ENCODE measurements at places on chromosomes 7 and 10.
A peak's percentile ranks its signal among the peaks of the same experiment; 100 is the strongest.

DNA sequence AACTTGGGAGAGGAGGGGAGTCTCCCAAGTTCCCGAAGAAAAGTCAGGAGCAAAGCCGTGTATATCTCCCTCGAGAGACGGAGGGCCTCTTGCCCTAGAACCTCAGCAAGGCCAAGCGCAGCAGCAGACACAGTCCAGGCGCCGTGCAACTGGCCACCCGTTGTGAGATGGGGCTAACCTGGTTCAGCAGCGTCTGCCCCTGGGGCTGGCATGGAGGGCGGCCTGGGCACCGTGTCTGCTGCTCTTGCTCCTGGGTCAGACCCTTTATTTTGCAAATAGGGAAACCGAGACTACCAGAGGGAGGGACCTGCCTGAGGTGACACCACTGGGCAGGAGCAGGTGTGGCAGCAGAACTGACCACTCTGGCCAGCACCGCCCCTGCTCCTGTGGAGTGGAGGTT, 13.4 kb downstream of the ATP5MF start:
- no peak for DNase-seq

- no peak for DNase-seq
These were observed 735 bp downstream of the ZNF394 start for GRCh38 chr7:99499371-99499720.

DNA sequence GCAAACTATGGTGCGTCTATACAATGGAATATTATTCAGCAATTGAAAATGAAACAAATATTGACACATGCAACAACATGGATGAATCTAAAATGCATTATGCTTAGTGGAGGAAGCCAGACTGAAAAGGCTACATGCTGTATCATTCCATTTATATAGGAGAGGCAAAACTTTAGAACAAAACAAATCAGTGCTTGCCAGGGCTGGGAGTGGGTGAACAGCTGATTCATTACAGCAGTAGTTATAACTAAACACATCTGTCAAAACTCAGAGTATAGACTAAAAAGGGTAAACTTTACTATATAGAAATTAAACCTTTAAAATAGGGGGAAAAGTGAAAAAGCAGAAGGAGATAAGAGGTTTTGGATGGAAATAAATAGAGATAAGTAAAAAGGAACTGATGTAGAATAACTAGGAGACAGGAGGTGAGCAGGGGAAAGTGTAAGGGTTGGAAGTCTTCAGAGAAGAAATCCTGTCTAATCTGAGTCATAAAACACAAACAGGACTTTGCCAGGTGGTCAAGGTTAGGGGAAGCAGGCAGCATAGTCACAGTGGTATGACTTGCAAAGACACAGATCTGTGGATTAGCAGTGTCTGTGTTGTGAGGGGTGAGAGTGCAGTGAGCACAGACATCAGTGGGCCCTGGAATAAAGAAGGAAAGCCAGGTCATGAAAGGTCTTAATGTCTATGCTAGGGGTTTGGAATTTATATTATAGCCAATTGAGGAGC, 349.8 kb downstream of the PHTF2 start:
- no peak for DNase-seq

- no peak for DNase-seq
These were observed 134.7 kb downstream of the DGKB start for GRCh38 chr7:14767716-14768425.

DNA sequence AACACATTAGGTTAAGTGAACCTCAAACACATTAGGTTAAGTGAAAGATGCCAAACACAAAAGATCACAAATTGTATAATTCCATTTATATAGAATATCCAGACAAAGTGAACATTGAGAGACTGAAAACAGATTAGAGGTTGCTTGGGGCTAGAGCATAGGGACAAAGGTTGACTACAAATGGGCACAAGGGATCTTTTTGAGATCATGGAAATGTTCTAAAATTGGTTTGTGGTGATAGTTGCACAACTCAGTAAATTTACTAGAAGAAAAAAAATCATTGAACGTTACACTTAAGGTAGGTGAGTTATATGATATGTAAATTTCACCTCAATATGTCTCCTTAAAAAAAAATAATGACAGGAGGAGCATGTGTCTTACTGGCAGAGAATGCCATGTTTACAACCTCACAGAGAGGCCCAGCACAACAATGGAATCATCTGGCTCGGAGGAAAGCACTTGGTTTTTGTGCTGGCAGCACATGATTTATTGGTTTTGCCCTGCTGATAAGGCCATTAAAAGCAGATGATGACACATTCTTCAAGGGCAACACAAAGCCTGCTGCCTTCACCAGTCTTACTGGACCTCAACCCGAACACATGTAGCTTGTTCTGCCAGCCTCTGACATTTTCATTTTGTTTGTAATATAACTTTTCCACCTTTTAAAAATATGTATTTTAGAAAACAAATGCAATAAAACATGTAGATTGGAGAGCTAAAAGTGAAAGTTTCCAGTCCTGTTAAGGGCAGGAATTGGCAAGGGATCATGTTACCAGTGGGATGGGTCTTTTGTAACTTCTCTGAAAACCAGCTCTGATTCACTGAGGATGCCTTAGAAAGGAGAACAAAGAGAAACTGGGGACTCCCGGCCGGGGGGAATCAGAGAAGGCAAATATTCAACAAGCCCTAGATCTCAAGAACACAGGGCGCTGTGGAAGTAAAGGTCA, 11.9 kb upstream of the LMOD2 start:
- peak; percentile 48 for DNase-seq

DNA sequence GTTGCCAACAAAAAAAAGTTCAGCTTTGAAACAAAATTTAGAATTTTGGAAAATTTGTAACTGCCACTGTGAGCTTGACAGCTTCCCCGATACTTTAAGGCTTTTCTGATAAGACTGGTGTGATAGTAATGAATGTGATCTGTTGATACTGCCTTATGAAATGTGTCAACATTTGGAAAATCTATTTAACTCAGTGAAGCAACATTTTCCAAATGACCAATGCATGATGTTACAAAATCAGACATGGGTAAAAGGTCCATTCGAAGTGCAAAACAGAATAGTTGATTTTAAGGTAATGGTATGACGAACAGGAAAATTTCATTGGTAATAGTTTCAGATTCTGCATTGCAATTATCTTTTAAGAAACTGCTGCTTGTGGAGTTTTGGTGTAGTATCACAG, 175.4 kb downstream of the SEM1 start:
- DNase-seq = no peak
